Uterine smooth muscle cell (primary cell): ENCODE measurements at places on chromosomes 11 and 22. TPM values are rescaled to one million over a fixed set of nuclear protein-coding genes. Genes with fewer than 3 reads are reported as not detected.

Gene ARHGAP8
- 0.11 and 0.25 TPM in 2 replicates for total RNA-seq

Gene EFCAB6
- 0.55 and 3.6 TPM in 2 replicates for total RNA-seq

Gene APLNR
- not detected in 2 replicates for total RNA-seq

Gene C11orf21
- total RNA-seq, result not detected in 2 replicates
